ENCODE measurements at places on chromosomes 3 and 15.

- no peak for DNase-seq
Measured at GRCh38 chr3:73966733-73967132, 342.0 kb upstream of the PDZRN3 start.

DNA sequence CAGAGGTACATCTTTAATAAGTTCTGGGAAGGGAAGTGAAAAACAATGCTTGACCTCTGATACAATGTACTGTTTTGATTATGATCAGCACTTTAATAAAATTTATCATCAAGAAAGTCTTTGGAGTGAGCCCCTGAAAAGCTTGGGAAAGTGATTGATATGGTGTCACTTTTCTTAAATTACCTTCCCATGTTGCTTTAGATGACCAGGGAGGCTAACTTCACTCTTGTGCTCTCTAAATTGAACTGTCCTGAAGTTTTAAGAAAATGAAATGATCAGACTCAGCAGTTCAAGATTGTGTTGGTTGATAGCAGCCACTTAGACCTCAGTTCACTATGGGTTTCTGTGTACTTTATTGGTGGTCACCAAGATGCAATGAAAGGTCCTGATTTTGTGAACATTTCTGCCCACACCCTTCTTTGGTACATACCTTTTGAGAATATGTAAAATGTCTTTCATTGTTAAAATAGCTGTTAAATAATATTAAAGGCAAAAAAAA lies 15.7 kb downstream of the TGFBR2 start:
- DNase-seq = no peak

DNA sequence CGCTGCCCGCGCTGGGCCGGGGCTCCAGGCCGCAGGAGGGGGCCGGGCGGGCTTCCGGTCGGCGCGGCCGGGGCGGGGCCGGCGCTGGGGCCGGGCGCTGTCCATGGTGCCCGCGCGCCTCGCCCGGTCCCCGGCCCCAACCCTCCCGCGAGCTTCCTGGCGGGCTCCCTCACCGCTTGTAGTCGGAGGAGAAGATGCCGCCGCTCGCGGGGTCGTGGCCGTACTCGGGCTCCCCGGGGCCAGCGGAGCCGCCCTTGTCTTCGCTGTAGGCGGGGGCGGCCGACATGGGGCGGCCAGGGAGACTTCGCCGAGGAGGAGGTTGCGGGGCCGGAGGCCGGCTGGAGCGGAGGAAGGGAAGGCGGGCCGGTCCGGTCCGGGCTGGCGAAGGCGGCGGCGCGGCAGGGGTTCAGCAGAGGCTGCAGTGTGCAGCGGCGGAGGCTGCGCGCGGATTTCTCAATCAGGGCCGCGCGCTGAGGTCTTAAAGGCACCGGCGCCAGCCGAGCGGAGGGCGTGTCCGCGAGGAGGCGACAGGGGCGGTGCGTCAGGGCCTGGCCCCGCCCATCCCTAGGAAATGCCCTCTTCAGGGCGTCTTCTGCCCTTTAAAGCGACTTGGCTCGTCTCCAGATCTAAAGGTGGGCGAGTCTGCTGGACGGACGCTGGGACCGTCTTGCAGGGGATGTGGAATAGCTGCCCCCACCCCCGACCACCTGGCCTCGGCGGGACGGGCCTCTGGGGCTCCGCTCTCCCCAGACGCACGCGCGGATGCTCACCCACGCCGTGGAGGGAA lies at the start of gene AP3B2:
AP3B2 (minus strand) TSS at position 455 of the 787 bp plus-strand sequence; CDS start at position 286, 169 bp downstream.
- DNase-seq = peak; percentile 83

DNA sequence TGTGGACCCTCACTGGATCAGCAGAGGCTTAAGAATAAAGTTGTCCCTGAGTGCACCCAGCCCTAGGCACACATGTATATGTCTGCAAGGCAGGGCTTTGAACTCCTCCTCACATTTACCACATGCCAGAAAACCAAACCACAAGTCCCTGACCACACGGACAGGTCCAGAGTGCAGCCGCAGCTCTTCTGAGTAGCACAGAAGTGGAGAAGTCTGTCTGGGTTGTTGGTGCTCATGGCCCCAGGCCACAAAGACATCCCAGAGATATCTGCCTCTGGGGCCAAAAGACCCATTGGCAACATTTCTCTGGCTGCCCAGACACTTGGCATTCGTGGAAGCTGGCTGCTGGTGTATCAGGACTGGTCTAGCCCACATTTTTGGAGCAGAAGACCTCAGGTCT lies 17.4 kb downstream of the SUSD5 start:
- DNase-seq = no peak

DNA sequence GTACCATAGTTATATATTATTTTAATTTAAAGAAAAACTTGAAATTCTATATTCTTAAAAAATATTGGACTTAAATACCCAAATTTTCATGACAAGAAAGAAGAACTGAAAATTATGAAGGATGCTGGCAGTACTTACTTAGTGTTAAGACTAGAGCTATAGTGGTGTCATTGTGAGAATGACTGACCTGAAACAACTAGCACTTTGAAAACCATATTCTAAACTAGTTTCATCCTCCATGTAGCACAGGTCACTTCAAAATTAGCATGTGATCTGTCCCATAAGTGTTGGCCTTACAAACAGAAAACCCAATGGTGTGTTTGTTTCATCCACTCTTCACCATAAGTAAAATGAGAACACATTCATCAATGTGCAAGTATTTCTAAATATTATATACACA lies 208.6 kb downstream of the ZIC4 start:
- no peak for DNase-seq

DNA sequence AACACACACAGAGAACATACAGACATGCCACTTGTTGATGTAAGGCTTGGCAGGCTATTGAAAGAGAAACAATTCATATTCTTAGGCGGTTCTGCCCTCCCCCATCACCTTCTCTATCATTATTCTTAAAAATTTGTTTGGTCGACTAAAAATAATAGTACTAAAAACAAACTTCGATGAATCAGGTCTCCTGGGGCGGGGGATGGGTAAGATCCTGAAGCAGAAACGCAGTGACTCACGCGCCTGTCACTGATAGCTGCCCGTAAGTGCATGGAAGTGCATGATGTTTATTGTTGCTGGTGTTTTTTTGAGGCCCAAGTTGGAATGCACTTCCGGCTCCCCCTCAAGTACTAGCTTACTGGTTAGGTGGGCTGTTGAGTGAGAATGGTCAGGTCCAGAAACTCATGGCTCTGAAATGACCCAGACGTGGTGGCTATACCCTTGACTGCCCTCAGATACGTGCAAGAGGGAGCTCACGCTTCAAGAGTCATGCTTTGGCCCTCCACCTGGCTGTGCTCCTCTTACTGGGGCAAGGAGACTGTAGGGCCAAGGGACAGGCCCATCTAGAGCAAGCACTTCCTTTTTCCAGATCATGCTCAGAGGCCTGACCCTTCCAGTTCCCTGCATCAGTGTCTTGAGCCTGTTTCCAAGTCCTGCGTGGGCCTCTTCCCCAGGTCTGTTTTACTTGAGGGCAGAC lies 10.9 kb downstream of the SMAD3 start:
- no peak for DNase-seq

- no peak for DNase-seq
Measured at GRCh38 chr3:128693696-128694095, 32.3 kb upstream of the RAB7A start.

DNA sequence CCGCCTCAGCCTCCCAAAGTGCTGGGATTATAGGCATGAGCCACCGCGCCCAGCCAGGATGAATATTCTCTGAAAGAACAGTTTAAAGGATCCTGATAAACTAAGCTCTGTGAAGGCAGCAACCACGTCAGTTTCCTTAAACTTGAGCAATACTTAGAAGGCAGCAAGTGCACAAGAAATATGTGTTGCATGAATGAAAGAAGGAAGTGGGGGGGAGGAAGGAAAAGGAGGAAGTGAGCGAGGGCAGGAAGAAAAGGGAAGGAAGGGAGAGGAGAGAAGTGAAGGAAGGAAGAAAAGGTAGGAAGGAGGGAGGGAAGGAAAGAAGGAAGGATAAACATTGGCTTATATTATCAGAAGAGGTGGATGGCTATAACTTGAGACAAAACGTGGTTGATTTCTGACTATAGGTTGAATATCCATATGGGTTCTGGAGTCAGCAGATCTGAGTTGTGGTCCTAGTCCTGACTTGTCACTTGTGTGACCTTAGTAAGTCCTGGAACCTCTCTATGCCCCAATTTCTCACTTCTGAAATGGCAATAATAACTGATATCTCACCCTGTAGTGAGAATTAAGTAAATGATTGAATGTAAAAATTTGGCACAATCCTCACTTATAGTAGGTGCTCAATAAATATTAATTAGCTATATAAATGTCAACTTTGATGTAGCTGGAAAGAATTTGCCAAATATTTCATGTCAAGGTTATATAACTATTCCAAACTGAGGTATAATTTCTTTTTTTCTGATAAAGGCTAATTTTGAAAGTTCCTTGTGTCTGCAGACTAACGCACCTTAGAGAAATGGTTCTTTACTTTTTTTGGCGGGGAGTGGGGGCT lies 12.0 kb upstream of the SEMA4B start:
- peak; percentile 84 for DNase-seq

DNA sequence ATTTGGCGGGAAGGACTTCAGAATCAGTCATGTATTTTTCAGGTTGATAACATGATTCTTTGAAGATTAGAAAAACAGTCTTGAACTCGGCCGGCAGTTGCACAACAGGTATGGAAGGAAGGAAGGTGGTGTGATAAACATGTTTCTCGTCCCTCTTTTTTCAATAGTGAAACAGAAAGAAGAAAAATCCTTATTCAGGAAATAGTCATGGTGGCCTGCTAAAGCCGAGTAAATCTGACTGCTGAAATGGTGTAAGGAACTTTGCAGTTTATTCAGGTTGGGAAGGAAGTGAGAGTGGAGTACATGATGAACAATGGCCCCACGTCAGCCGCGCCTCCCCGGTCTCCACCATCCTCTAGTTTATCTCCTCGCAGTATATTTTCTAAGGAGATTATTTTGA lies 6.7 kb downstream of the RASGRP1 start:
- peak; percentile 30 for DNase-seq

DNA sequence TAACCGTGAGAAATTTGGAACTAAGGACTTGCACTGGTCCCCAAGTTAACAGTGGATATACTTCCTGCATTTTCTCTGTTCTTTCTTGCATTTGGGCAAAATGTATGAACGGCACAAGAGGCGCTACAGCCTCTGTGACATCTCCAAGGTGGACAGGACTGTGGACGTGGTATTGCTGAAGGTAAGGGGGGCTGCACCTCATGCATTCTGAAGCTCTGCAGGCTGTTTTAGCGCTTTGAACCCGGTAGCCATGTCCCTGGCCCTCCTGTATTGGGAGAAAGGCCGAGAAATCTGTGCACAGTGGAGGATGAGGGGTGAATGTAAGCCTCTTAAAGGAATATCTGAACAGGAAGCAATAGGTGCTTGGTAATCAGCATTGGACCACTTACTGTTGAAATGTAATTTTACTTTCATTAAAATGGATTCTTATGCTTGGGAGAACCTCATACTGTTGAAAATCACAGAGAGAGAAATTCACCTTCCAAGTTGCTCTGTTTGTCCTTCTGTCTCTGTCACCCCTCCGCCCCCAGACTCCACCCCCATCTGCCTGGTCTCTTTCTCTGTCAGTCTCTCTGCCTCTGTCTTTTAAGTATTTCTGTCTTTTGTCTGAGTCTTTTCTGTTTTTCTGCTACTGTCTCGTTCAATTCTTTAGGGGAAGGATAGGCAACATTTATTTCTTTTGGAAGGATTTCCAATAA lies 174.6 kb downstream of the KLHL25 start:
- peak; percentile 42 for DNase-seq

DNA sequence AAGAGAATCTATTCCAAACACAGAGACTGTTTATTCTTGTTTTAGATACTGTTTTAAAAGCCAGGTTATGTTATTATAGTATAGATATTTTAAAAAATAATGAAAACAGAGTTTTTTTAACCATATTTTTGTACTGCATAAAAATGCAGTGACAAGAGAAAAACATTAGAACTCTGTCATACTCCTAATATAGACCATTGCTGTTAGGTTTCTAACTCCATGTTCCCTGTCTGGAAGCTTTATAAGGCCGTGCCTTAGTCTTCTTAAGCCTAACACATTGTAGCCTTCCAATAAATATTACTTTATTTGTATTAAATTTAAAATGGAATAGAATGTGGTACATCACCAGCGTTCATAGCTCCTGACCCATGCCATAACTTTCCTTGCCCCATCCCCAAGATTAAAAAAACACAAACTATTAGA lies 53.2 kb downstream of the MBNL1 start:
- DNase-seq = no peak

GRCh38 chr3:105829229-105829628 lies 39.6 kb downstream of the CBLB start:
- DNase-seq = no peak

- DNase-seq = peak; percentile 71
Measured at GRCh38 chr3:151085227-151085888, at the start of gene MED12L. Gene MED12L, plus strand, starts transcription at chr3:151085664. Its CDS starts 1,263 bp downstream, at chr3:151086927.

DNA sequence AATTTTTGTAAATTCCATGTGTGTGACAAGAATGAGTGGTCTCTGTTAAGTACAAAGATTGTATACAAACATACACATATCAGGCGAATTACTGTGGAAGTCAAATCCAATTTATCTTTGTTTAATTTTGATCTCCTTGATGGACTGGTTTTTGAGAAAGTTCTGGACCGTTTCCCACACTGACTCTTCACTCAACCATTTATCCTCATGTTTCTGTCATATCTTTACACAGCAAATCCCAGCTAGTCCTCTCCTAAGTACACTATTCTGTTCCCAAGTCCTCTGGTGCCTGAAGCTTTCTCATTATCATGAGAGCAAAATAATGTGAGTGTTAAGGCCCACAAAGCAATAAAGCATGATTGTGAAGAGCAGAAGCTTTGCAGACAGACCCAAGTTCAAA lies 189.9 kb downstream of the WNT5A start:
- no peak for DNase-seq

DNA sequence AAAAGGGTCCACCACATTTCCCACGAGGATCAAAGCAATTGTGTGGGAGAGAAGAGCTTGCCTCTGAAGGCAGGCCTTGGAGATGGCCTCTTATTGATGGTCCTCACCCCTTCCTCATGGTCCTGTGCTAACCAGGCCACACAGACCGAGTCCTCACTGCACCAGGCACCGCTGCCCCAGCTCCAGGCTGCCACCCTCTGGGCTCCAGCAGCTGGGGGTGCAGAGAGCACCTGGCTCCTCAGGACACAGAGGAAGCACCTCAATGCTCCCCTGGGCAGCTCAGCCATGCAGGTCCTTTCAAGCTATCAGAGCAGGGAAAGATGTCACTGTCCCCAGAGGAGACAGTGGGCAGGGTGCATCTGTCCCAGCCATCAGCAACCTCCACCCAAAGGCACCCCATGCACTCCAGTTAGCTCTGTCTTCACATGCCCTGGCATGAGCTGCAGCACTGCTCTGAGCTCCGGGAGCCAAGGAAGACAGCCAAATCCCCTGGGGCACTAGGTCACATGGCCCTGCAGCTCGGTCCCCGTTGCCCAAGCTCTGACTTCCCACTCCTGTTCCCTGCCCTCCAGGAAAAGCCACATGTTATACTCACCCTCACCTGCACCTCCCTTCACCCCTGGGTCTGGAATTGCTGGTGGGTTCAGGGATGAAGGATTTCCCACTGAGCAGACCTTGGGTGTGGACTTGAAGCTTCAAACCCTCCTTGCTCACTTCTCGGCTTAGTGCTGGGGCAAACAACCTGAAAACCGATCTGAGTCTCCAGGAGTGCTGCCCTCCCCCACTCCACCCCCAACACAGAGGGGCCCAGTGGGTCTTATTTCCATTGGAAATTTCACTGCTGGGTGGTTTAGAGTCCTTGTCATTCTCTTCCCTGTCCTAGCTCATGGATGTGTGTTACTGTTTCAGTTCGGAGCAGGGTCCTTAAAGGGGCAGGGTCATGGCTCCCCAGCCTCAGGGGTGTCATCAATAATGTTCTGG lies 32.6 kb downstream of the ALS2CL start:
- DNase-seq = no peak

GRCh38 chr3:9704347-9705322 lies 1.0 kb downstream of the CPNE9 start:
- peak; percentile 27 for DNase-seq

GRCh38 chr3:146217324-146217723 lies 33.6 kb downstream of the PLSCR4 start:
- no peak for DNase-seq

GRCh38 chr3:15726043-15726442 lies 71.7 kb downstream of the ANKRD28 start:
- DNase-seq = no peak

Measured in suppressor macrophage treated with lipopolysaccharide for 4 hours (primary cell).